H1 (cell line): ENCODE measurements at places on chromosomes 12 and 14.

DNA sequence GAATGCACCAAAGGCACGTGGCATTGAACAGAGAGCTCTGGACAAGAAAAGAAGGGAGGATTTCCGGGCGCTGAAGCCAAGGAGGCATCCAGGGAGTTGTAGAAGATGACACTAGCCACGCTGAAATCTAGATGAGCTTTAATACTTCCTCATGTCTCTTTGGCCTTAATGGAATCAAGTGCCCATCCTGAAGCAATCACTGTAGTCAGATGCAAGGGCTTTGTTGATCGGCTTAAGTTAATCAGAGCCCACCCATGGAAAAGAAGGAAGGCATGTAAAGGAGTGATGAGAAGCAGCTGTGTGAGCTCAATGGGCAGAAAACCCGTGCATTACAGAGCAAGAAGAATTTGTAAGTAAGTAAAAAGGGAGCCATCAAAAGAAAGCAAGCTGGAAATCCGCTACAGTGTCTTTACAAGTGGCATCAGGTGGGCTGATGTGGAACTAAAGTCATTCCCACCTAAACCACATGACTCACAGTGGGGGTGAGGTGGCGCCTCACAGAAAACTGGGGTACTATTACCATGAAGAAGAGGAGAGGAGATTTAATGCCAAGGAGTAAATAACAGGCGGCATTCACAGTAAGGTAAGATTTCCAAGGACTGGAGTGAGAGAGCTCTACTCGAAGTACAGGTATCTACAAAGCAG lies 48.4 kb downstream of the NDUFA12 start:
- no peak for DNase-seq

- DNase-seq, result no peak
These were observed 382.1 kb downstream of the TMEM121 start for GRCh38 chr14:105908481-105908911.

GRCh38 chr12:107610021-107610859 lies 75.4 kb upstream of the PWP1 start:
- peak; percentile 62 for DNase-seq

GRCh38 chr12:2636741-2637340 lies 157.9 kb upstream of the FKBP4 start:
- no peak for DNase-seq

GRCh38 chr14:92481386-92481785 lies 32.2 kb upstream of the RIN3 start:
- DNase-seq, result peak; percentile 20

DNA sequence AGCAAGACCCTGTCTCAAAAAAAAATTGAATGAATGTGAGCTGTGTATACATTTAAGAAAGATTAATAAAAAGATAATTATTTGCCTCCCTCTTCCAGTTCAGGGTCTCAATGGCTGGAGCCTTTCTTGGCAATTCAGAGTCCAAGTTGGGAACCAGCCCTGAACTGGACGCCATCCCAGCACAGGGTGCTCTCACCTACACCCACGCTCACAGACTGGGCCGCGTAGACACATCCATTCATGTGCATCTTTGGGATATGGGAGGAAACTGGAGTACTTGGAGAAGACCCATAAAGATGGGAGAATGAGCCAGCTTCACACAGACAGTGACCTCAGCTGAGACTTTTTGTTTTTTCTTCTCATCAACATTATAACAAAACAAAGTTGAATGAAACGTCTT lies 6.5 kb downstream of the MAPK1IP1L start:
- DNase-seq, result no peak

DNA sequence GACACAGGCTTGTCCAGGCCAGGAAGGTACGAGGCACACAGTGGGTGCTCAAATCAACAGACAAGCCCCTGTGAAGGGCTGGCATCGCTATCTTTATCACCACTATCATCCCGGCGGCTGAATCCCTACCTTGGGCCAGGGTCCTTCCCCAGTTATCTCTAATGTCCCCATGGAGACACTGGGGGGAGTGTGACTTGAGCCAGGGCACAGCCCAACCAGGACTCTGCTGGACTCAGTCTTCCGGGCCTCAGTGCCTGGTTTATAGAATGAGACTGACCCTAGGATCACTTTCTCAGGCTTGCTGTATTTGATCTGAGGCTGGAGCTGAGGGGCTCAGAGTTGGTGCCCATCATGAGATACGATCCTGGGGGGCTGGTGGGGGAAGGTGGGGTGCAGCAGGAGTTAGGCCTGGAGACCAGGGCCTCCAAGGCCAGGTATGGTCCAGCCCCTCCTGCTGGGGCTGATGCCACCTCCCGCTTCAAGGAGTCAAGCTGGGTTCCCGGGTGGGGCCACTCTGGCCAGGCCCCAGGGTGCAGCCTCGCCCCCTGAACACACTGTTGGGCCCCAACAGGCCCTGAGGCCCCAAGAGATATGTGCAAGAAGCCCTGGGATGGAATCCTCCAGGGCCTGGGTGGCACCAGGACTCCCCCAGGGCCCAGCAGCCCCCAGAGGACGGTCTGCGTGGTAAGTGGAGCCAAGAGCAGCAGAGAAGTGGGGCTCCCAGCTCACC lies 11.8 kb downstream of the BEGAIN start:
- DNase-seq, result no peak

GRCh38 chr12:110862329-110862728 lies 15.5 kb downstream of the CCDC63 start:
- no peak for DNase-seq

GRCh38 chr12:8681129-8681884 lies 16.5 kb upstream of the RIMKLB start:
- no peak for DNase-seq

GRCh38 chr14:21201732-21202462 lies 46.0 kb upstream of the OR5AU1 start:
- no peak for DNase-seq

DNA sequence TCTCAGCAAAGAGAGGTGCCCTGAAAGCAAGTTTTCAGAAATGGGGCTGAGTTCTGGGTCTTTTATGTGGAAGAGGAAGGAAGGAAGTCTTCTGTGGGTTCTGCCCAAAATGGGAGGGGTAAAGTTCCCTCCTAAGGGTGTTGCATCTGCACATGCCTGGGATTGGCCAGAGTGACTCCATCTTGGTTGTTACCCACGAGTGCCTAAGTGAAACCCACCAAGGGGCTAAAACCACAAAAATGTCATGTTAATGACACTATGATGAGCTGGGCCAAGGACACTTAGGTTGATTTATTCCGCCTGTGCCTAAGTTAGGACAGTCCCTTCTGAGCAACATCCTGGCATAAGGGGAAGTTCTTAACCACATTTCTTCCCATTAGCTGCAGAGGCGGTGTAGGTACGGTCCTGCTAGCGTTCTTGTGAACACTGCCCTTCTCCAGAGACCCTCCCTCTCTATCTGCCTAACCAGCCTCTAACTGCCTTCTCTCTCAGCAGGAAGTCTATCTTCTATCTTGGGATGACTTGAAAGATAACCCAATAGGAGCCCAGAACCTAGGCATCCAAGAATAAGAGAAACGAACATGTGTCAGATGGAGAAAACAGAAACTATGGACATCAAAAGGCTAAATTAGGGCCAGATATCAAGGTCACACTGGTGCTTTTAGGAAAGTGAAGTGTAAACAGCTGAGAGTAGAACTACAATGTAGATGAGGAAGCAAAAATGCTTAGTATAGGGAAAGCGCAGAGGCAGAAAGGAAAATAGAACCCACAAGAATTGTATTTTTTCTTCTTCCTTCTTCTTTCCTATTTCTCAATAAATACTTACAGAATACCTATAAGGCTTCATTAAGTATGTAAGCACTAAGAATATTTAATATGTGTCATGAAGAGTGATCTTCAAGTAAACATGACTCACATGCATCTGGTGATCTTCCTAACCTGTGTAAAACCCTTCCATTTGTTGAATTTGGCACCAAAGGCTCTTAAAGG lies 104.2 kb upstream of the AMN1 start:
- DNase-seq, result no peak

DNA sequence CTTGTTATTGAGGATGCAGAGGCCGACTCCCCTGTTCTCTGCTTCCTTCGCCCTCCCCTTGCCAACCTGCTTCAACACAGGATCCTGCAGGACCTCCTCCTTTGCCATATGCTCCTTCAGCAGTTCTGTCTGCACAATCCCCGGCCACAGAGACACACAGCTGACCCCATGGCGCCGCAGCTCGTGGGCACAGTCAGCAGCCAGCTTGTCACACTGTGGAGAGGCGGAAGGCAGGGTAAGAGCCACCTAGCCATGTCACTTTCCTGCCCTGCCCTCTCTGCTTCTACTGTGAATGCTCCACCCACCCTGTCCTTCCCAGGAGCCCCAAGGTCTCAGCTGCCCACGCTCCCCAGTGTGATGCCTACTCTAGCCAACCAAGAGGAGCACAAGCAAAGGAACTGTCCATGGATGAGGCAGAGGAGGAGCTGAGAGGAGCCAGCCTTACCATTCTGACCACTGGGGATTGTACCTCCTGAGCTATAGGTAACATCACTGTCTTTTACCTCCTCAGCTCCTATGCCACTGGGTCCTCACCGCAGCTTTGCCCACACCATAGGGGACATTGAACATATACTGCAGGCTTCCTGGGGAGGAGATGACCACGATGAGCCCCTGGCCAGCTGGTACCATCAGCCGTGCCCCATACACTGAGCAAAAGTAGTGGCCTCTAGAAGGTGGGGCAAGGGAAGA lies 7.3 kb downstream of the DHRS1 start:
- no peak for DNase-seq

DNA sequence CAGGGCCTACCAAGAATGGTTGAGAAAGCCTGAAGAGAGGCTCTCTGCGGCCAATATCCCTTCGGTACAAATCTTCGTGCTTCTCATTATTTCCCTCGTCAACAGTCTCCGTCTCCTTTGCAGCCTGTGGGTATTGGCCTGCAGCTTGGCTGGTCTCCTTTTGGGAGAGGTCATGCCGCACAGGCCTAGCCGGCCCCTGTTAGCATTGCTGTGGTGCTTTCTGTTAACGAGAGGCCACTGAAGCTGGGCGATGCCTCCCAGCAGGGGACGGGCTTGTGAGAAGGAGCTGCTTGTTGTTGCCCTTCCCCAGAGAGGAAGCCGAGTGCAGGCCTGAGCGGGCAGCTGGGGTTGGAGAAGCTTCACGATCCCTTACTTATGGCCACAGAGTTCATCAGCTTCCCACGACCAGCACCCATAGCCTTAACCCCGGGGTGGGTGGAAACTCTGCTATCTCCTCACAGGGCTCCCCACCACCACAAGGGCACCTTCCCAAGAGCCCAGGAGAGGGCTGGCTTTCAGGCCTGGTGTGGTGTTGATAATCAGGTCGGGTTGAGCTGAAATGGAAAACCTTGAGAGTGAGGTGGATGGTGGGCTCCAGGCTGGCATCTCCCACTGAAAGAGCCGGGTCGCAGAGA lies 228.6 kb downstream of the ZFP36L1 start:
- DNase-seq, result no peak

GRCh38 chr12:66409195-66409871 lies 107.0 kb downstream of the HELB start:
- peak; percentile 33 for DNase-seq

DNA sequence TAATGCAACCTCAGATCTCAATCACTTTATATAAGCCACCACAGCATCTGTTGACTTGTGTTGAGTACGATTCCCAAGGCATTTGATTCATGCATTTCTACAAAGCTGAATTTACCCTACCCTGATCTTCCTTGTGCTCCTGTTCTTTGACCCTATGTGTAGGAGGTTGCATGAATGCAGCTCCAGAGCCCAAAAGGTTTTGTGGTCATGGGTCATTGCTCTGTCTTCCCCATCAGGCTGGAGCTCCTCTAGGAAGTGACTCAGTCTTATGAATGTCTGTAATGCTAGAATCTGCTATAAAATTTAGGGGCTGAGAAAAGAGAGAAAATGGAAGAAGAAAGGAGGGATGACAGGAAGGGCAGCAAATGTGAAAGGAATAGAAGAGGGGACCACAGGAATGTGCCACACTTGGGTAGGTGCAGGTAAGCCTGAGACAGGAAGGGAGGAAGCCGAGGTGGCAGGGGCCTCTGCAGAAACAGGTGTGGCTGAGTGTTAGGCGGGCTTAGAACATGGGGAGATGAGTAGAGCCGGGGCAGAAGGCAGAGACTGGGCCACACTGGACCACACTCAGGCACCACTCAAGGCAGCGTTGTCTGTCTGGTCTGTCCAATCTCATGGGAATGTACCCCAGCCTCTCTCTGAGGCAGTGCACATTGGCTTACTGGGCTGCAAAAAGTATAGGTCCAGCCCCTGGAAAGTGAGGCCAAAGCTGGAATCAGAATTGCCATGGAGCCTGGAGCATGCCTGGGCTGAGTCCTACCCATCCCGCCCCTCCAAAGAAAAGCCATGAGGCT lies 334.1 kb downstream of the BCL11B start:
- DNase-seq, result no peak

DNA sequence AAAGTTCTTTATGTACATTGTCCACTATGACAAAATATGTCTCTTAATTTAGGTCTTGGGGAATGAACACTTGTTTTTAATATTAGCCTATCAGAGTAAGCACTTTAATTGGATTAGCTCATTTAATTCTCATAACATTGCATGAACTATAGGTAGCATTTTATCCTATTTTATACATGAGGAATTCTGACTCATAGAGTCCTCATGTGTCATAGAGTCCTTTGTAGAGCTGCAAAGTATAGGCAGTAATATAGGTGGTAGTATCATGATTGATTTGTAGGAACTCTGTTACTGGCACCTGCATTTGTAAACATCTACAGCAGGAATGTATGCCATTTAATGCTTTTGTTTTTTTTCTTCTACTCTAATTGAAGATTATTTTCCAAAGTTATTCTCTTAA lies 96.0 kb downstream of the GPHN start:
- DNase-seq, result no peak

DNA sequence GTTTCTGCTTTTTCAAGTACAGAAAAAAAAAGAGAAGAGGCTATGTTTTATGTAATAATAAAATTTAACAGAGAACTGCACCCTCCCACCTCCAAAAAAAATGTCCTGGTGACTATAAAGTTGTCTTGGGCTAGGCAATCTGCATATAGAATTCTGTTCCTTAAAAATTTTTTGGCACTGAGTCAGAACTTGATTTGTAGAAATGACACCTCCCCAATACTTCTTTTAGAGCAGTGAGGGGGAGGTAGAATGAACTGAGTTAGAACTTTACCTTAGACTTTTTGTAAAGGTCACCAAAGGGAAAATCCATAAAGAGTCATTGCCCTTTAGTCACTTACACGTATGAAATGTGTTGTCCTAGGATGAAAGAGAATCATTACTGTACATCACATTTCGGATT lies 80.0 kb downstream of the BTG1 start:
- DNase-seq, result no peak

GRCh38 chr12:15782667-15783066 lies 6.5 kb downstream of the EPS8 start:
- DNase-seq, result no peak

DNA sequence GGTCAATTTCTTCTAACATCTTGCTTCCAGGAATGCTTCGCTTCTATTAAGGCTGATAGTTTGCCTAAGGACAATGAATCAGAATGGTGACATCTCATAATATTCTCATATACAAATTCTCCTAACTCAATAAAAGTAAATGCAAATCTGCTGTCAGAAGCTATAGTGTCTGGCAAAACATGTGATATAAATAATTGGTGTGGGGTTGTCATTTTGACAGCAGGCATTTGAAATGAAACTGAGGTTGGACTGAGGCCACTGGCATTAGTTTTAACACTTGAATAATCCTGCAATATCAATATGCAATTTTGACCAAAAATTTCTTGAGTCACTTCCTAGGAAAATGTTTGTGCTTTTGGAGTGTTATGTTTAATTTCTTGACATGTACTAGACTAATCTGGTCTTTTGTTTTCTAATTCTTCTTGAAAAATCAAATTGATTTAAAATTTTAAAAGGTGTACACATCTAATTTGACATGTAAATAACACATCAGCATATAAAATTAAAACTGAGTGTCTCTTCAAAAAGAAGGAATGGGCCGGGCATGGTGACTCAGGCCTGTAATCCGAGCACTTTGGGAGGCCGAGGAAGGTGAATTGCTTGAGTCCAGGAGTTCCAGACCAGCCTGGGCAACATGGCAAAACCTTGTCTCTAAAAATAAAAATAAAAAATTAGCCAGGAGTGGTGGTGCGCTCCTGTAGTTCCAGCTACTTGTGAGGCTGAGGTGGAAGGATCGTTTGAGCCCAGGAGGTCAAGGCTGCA lies 92.3 kb upstream of the BTG1 start:
- no peak for DNase-seq
